Stimulated activated CD4-positive, alpha-beta T cell treated with anti-CD3 and anti-CD28 coated beads, Interleukin-12 subunit alpha, Interleukin-12 subunit beta, amount 100 ng/mL, for 4 hours (primary cell): ENCODE measurements at places on chromosomes 3 and 15.

GRCh38 chr3:81581966-81582599 is 179.4 kb downstream of the GBE1 start:
- no peak for DNase-seq

DNA sequence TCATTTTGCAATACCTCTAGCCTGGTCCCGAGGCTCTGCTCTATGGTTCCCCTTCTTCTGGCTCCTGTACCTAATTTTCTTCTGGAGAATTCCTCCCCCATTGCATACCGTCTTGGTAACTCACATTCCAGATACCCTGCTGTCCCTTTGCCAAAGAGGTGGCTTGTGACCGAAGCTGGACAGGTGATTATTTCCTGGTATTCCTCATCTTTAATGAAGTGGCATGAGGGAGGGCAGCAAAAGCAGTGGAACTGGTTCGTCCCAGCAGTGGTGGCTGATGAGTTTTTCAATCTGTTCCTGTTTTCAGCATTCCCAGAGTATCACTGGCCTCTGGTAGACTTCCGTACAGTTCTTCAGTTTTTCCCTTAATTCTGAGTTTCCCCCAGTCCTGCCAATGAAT is 186.2 kb upstream of the CADPS start:
- no peak for DNase-seq

- DNase-seq: no peak
These were observed 1186.5 kb downstream of the SI start for GRCh38 chr3:163891771-163892170.

DNA sequence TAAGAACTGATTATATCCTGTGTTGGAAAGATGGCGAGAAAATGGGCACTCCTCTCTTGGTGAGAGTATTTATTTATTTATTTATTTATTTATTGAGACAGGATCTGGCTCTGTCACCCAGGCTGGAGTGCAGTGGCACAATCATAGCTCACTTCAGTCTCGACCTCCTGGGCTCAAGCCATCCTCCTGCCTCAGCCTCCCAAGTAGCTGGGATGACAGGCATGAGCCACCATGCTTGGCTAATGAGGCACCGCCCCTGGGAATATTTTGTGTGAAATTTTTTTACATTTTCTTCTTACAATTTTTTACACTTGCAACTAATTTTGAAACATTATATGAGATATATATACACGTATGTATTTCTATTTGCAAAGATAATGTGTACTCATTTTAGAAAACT is 150.5 kb upstream of the PRR20G start:
- DNase-seq: no peak

GRCh38 chr3:148962513-148962912 is 28.8 kb upstream of the GYG1 start:
- DNase-seq: no peak

- no peak for DNase-seq
These were observed 115.7 kb upstream of the VEPH1 start for GRCh38 chr3:157618886-157619285.

- DNase-seq: no peak
These were observed 62.1 kb downstream of the SSR3 start for GRCh38 chr3:156492801-156493261.

DNA sequence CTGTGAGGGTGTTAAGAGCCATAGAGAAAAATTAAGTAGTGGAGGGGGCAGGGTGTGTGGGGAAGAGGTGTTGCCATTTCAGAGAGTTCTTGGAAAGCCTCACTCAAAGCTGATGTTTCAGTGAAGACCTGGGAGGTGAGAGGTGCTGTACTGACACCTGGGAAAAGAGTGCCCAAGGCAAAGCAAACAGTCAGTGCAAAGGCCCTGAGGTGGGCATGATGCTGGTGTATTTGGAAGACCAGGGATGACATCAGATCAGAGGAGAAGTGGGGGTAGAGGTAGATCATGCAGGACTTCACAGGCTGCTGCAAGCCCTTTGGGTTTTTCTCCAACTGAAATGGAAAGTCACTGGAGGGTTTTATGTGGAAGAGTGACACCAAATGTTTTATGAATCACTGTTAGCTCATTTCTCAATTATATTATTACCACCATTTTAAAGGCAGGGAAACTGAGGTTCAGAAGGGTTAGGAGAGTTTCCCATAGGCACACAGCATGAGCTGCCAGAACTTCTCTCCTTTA is 42.8 kb upstream of the SMAD3 start:
- DNase-seq: no peak

DNA sequence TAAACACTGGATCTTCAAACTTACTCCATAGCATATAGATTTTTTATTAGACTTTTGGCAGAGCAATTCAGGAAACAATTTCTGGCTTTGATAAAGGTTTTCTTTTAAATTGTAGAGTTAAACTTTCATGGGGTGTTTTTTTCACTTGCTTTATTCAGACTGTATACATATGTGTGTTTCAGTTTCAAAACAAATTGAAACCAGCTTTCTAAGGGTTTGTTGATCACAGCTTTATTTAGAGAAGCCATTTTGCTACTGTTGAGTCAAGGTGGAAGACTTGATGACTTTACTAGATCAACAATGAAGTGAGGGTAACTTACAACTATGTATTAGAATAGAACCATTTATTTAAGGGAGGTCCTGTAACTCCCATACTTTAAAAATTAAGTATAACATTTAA is 6.2 kb downstream of the UBE2E1 start:
- no peak for DNase-seq

DNA sequence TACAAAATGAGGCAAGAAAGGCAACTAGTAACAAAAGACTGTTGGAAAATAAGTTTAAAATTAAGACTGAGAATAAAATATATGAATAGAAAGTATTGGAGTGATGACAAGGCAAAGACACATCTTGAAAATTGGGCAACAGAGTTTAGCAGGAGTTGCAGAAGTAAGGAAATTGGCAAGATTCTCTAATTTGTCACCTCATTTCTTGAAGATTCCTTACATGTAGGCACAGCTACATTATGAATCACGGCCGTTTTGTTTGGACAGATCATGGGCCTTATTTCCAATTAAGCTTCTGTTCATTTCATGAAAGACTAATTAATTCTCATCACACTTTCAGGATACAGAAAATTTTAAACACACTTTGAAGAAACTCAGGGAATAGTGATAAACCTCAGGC is 170.1 kb downstream of the ROBO1 start:
- no peak for DNase-seq

- DNase-seq: no peak
These were observed 220.7 kb downstream of the CD47 start for GRCh38 chr3:107870096-107870495.

GRCh38 chr3:175655351-175655750 is 796.2 kb downstream of the NAALADL2 start:
- no peak for DNase-seq

GRCh38 chr3:56960234-56960917 is 100.1 kb upstream of the SPATA12 start:
- no peak for DNase-seq

DNA sequence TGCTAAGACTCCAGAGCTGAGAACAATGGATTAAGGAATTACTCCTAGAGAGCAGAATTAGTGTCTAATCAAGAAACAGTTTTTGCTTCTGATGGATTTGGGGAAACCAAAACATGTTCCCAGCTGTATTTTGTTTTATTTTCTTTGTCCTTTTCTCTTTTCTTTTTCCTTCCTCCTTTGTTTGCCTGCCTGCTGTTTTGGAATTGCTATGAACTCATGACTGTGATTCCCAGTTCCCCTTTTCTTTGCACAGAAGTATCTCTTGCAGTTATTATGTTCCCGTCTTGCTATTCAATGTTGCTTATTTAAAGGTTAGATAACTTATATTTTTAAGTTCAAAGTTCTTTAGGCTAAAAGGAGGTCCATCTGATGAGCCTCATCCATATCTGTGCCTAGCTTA is 77.0 kb upstream of the GBE1 start:
- DNase-seq: no peak

GRCh38 chr3:173733029-173733652 is 335.6 kb downstream of the NLGN1 start:
- DNase-seq: no peak

GRCh38 chr3:73786321-73786807 is 161.6 kb upstream of the PDZRN3 start:
- no peak for DNase-seq

DNA sequence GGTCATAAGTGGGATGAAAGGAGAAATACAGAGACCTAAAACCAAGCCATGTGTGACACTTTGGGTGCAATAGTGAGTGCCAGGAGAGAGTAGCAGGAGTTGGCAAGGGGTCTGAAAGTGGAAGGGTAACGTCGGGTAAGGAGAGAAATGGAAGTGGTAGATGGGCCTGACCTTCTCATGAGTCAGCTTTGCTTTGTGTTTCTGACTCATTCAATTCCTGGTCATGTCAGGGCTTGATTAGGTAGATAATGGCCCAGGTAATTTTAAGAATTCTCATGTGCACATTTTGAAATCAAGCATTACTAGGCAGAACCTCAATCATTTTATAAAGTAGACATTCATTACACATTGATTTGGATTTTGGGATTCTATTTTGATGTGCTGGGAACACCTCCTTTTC is 262.5 kb downstream of the SOX2 start:
- no peak for DNase-seq

GRCh38 chr3:100403362-100404249 is 2.3 kb downstream of the LNP1 start:
- DNase-seq: no peak

DNA sequence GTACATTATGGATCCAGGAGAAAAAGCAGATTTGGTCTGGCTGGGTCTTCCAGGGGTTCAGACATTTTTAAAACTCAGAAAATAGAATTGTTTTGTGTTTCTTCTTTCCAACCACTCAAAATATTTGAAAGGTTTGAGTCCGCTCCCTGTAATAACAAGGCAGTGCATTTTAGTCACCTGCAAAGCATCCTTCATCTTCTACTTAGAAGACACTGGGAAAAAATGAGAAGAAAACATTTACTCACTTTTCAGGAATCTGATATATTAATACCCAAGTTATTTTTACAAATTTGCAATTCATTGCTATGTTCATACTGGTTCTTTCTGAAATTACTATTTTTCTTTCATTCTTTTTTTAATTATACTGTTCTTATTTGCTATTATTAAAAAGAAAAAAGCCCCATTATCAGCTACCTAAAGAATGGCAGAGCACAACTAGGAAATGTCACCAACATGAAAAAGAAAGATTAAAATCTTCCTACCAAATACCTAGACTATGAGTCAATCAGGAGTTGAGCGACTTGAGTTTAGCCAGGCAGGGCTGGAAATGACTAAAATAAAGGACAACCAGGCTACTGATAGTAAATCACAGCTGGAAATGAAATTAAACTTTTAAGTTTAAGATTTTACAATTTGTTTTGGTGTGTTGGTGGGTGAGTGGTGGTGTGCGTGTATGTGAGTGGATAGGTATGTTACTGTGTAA is 280.3 kb upstream of the THBS1 start:
- no peak for DNase-seq
